Erythroblast (primary cell): ENCODE measurements at places on chromosomes 3 and 15.

DNA sequence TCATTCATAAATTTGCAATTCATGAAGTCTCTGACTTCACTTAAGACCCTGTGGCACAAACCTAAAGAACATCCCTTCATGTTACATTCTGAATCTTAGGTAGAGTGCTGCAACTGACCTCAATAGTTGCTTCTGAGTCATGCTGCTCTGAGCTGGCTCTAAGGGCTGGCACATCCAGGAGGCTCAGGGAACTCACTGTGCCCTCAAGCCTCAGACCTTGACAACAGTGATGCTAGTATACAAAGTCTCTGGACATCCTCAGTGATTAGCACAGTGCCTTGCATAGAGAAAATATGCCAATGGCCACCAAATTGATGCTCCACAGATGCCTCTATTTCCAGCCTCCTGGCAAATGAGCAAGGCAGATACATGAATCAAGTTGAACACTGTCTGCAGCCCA, 740.9 kb upstream of the LMCD1 start:
- DNase-seq: no peak

GRCh38 chr3:66485291-66485968, 15.4 kb downstream of the LRIG1 start:
- no peak for DNase-seq

GRCh38 chr15:29452881-29453731, 183.5 kb upstream of the NSMCE3 start:
- DNase-seq: no peak

GRCh38 chr3:88440701-88441100, 290.9 kb downstream of the C3orf38 start:
- DNase-seq: no peak

GRCh38 chr3:167754049-167754448, 18.5 kb downstream of the SERPINI1 start:
- no peak for DNase-seq

GRCh38 chr3:160473221-160473620, 23.6 kb upstream of the TRIM59 start:
- no peak for DNase-seq

DNA sequence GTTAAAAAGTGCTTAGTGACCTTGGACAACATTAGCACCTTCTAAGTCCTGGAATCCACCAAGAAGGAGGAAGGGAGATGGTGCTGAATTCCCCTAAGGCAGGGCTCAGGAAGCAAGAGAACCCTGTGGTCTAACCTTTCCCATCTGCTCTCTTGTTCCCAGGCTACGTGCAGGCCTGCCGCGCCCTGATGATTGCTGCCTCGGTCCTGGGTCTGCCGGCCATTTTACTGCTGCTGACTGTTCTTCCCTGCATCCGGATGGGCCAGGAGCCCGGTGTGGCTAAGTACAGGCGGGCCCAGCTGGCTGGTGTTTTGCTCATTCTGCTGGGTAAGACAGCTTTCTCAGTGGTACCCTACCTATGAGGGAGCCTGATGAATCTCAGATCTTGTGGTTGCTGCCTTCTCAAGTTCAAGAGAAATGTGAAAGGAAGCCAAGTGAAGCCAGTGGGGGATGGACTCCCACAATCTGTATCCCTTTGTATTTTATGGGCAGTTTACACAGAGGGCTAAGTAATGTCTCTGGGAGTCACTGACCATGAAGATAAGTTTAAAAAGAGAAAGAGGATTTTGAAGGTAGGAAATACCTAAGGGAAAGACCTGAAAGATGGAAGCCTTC, 4.4 kb downstream of the CLDN11 start:
- no peak for DNase-seq

DNA sequence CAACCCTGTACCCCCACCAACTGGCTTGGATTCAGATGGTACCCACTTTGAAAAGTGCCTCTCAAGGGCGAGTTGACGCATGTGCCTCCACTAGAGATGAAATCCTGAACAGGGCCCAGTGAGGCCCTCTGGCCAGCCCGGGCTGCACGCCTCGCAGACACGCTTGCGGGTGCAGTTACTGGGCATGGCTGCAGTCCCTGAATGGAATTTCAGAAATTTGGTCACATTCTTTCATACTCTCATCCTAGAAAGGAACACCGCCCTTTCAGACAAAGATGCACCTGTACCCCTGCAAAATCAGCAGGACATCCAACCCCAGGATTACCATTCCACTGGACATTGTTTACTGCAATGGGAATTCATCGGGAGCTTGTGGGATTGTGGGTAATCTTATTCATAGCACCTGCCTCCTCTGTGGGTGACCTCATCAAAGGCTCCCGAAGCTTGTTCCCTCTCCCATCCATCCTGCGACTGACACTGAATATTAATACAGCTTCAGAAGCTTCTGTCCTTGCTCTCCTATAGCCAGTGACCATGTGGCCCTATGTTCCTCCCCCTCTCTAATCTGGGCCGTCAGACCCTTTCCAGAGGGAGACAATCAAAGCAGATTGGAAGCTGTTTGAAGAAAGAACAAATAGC, 42.5 kb upstream of the TPM1 start:
- DNase-seq: no peak

DNA sequence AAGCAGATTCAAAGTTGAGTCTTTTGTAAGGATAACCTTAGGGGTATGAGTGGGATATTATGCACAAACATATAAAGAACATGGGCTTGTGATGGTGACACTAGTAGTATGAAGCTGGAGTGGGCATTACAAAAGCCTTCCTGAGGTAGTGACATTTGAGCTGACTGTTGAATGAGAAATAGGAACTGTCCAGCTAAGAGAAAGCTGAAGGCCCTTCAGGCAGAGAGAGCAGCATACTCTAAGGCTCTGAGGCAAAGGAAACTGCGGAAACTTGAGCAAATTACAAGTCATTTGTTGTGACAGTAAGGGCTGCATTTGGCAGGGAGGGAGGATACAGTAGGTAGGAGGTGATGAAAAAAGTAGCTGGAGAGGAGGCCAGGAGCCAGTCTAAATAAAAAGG, 190.7 kb upstream of the CD96 start:
- no peak for DNase-seq

DNA sequence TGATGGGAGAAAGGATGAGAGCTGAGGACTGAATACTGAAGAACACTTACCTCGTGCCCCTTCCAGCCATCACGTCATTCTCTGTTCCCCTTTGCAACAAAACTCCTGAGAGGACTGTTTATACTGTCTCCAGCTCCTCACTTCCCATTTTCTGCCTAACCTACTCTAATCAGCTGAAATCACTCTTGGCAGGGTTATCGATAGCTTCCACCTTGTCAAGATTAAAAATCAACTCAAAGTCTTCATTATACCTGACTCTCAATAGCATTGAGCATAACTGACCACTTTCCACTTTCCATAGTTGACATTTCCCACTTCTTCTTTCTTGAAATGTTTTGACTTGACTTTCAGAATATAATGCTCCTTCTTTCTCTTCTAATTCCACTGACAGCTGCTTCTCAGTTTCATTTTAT, 4.3 kb downstream of the BTBD1 start:
- peak; percentile 24 for DNase-seq

DNA sequence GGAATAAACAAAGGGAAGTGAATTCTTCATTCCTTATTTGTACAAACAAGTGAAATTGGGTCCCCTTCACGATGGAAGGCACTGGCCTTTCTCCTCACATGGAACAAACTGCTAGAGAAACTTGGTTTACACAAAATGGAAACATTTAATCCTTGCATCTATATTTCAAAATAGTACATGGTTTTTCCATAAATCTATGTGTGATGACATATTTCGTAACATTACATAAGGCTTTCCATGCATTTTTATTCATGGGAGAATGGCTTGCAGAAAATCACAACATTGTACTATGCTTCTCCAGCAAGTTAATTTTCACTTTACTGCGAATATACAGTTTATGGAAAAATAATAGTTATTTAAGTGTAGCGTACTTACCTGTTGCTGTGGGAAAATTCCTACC, 81.0 kb upstream of the CDIN1 start:
- DNase-seq: no peak

- DNase-seq: no peak
Observed at GRCh38 chr3:141386126-141386488, 17.8 kb downstream of the ZBTB38 start.

GRCh38 chr3:78907367-78907766, 860.4 kb downstream of the ROBO1 start:
- no peak for DNase-seq

DNA sequence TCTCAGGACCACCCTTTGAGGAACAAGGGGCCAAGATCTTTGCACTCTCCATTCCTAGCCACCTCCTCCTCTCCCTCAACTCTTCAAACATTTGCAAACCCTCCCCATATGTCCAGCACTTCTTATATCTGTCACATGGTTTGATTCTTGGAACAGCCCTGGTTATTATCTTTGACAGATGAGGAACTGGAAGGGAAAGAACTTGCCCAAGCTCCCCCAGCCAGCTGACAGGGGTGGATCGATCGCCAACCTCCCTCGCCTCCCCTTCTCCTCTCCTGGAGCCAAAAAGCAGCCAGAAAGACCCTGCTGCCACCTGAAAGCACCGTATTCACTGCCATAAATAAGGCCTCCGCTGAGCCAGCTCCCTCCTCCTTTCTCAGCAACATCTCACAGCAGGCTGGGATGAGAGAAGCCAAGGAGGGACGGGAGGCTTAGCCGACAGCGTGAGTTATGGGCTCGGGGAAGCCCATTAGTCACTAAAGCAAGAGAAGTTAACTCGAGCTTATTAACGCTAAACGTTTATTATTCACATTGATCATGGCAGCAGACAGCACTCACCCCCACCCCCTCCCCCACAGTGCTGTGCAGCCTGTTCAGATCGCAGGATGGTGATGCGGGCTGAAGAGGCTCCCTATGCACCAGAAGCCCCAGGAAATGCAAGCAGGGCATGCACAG, 22.2 kb upstream of the FGD5 start:
- no peak for DNase-seq
